ENCODE measurements at places on chromosomes 11 and 22.
A peak's percentile ranks its signal among the peaks of the same experiment; 100 is the strongest.

DNA sequence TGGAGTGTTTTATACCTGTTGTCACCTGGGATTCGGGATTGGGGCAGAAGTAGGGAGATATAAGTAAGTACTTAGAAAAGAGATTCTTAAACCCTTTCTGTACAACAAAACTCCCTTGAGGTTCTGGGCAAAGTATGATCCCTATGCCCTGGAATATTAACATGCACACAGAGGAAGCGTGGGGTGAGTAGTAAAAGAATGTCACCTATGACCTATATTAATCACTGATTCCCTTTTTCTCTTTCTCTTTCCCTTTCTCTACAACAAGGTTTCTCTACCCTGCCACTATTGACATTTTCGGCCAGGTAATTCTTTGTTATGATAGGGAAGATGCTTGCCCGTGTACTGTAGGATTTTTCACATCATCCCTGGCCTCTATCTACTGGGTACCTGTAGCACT lies 209.7 kb upstream of the PLET1 start:
- DNase-seq: no peak

- DNase-seq: peak; percentile 65
Observed at GRCh38 chr11:65744026-65744698, 23.6 kb upstream of the RNASEH2C start.

- no peak for DNase-seq
Observed at GRCh38 chr11:83401506-83402225, 115.5 kb upstream of the CCDC90B start.

DNA sequence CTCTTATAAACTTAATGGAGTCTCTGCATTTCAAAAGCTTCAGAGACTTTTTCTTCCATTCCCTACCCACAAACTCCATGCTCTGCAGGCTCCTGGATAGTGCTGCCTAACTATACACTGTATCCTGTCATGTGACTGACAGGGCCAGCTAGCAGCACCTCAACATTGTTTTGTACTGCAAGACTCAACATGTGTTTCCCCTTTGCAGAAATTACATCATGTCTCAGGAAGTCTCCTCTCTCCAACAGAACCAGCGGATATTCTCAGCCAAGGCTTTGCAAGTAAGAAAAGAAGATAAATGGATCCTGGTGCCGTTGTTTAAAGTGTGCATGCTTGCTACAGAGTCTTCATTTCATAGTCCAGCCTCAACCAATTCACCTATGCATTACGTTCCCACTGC lies 164.0 kb upstream of the UBASH3B start:
- DNase-seq: peak; percentile 24

DNA sequence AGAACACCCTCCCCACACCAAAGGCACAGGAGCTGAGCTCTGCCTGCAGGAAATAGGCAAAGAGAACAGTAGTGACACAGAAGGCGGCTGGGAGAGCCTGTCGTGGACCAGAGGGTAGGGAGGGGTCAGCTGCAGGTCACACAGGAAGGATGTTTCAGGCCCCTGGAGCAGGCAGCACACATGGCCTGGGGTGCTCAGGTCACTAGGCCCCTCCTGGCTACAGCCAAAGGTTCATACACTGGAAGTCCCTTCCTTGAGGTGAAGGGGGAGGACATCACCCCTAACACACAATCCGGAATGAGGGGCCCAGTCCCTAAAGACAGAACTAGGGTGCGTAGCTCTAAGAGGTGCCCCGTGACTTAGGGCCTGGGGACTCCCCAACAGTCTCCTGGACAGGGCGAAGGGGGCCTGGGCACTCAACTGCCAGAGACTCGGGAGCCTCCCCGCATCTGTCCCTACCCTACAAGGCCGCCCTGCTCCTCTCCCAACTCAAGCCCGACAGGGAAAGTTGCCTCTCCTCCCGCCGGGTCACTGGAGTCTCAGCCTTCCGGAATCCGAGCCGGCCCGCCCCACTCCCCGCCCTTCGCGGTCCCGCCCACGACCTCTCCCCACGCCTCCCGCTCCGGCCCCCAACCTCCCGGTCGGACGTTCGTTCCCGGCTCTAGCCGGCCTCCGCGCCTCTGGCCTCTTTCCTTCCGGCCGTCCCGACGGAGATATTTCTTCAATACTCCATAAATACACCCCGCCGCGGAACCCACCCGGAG lies at the start of gene CYB5R2:
CYB5R2 (minus strand) TSS at position 541 of the 764 bp plus-strand sequence. CDS start 675 bp downstream, outside the sequence.
- DNase-seq: peak; percentile 18

- no peak for DNase-seq
Observed at GRCh38 chr11:73389134-73389525, 12.9 kb downstream of the RELT start.

DNA sequence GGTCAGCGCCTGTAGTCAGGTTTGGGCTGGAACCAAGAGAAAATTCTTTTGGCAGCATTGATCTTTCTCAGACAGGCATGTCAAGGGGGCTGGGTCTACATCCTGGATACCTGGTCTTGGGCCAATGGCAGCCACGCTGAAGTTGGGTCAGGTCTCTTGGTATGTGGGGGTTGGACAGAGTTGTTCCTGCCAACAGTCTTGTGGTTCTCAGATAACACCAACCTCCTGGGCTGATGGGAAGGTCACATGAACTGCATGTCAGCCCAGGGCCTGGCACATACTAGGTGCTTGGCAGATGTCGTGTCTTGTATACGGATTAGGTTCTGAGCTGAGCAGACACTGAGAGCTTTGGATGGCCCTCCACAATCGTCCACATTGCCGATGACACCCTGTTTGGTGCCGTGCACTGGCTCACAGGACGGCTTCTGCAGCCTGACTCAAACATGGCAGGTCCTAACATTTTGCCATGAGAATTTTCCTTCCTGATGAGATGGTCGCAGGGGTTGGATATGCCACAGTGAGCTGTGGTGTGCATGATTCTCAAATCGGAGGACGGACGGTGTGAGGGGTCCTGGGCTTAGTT lies 42.0 kb downstream of the FBLN1 start:
- no peak for DNase-seq

GRCh38 chr11:102864724-102865123 lies 10.1 kb downstream of the MMP12 start:
- DNase-seq: no peak

DNA sequence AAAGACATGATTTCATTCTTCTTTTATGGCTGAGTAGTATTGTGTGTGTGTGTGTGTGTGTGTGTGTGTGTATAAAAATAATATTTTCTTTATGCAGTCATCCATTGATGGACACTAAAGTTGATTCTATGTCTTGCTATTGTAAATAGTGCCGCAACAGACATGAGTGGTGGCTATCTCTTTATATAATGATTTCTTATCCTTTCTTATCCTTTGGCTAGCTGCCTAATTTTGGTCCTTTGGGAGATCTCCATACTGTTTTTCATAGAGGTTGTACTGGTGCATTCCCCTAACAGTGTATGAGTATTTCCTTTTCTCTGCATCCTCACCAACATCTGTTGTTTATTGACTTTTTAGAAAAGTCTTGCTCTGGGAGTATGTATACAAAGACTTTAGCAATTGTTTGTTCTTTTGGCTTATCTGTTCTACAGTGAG lies 107.0 kb downstream of the STIM1 start:
- no peak for DNase-seq

DNA sequence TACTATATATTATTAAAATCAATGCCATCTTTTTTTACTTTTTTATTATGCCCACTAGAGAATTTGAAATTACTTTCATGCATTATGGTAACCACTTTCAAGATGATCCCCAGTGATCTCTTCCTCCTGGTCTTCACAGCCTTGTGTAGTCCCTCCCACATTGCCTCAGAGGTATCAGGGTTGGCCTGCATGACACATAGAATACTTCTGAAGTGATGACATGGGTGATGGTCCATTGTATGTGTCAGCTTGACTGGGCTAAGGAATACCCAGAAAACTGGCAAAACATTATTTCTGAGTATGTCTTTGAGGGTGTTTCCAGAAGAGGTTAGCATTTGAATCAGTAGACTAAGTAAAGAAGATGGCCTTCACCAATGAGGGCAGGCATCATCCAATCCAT lies 14.2 kb upstream of the ISX start:
- DNase-seq: no peak

DNA sequence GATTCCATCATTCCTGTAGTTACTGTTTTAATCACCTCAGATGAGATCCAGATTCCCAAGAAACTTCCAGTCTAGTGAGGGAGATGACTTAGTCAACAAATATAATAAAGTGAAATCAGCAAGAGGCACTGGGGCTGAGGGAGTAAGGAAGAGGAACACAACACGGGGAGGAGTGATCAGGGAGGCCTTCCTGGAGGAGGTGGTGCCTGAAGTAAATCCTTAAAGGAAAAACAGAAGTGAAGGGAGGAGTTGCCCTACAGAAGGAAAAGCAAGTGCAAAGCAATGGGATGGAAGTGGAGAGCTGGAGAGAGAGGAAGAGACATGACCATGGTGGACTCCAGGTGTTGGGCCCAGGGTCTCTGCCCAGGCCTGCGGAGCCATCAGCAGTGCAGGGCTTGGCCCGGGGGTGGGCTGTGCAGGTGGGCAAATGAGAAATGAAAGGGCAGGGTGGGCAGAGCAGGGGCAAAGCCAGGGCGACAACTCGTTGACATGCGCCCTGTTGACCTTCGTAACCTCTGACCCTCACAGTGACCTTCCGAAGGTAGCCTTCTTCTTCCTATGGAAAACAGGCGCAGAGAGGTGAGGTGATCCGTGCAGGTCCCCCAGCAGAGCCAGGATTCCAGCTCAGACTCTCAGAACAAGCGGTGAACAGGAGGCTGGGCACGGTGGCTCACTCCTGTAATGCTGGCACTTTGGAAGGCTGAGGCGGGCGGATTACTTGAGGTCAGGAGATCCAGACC lies 12.1 kb upstream of the PPARA start:
- no peak for DNase-seq

DNA sequence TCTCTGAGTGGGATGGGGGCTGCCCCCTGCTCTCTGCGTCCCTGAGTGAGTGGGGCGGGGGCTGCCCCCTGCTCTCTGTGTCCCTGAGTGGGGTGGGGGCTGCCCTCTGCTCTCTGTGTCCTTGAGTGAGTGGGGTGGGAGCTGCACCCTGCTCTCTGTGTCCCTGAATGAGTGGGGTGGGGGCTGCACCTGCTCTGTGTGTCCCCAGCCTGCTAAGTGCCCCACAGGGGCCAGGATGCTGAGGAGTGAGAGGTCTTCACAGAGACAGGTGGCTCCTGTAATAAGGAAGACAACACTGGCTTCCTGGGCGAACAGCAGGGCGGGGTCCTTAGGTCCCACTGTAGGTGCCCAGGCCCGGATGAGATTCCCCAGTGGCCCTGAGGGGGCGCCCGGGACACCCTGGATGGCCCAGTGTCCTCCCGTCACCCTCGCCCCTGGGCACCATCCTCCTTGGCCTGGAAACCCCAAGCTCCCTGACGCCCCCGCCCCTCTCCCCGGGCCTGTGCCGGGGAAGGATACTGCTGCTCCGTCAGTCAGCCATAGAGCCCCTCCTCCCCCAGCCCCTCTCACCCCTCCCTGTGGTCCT lies 3.8 kb upstream of the CCDC188 start:
- DNase-seq: no peak

- no peak for DNase-seq
Observed at GRCh38 chr11:82998697-82999096, 73.0 kb downstream of the RAB30 start.

GRCh38 chr11:63554877-63555223 lies 8.3 kb downstream of the PLAAT2 start:
- no peak for DNase-seq

GRCh38 chr11:13009921-13010748 lies 1.0 kb downstream of the RASSF10 start:
- DNase-seq: no peak

All from CD14-positive monocyte (primary cell).